ENCODE measurements at places on chromosomes 4 and X. TPM values are rescaled to one million over a fixed set of nuclear protein-coding genes. Genes with fewer than 3 reads are reported as not detected.

The CXCL10 gene
- 0.28 TPM for total RNA-seq

The NDP gene
- 0.28 TPM for total RNA-seq

The SNCA gene
- total RNA-seq: 0.56 TPM

The AFM gene
- not detected for total RNA-seq

The VEGFD gene
- under 0.01 TPM for total RNA-seq

The SETD7 gene
- 46.6 TPM for total RNA-seq

The HSFX1 gene
- under 0.01 TPM for total RNA-seq

The ZBTB33 gene
- total RNA-seq: 16.3 TPM

The DGKK gene
- total RNA-seq: not detected

The TASL gene
- total RNA-seq: not detected

The IL21 gene
- not detected for total RNA-seq

The SMR3B gene
- not detected for total RNA-seq

The ARHGEF38 gene
- not detected for total RNA-seq

The CLDN2 gene
- not detected for total RNA-seq

The HSD17B11 gene
- 11.3 TPM for total RNA-seq

The PABPC1L2A gene
- not detected for total RNA-seq

The EDA gene
- under 0.01 TPM for total RNA-seq

The CNKSR2 gene
- 0.56 TPM for total RNA-seq

The RGN gene
- 0.18 TPM for total RNA-seq

The FAM50A gene
- total RNA-seq: 65.5 TPM

The DCHS2 gene
- not detected for total RNA-seq

The CWH43 gene
- not detected for total RNA-seq

The EGF gene
- total RNA-seq: 4.2 TPM

The FGFRL1 gene
- 49.3 TPM for total RNA-seq

Data from IMR-90 (cell line).